ENCODE measurements at places on chromosomes 11 and 22.

DNA sequence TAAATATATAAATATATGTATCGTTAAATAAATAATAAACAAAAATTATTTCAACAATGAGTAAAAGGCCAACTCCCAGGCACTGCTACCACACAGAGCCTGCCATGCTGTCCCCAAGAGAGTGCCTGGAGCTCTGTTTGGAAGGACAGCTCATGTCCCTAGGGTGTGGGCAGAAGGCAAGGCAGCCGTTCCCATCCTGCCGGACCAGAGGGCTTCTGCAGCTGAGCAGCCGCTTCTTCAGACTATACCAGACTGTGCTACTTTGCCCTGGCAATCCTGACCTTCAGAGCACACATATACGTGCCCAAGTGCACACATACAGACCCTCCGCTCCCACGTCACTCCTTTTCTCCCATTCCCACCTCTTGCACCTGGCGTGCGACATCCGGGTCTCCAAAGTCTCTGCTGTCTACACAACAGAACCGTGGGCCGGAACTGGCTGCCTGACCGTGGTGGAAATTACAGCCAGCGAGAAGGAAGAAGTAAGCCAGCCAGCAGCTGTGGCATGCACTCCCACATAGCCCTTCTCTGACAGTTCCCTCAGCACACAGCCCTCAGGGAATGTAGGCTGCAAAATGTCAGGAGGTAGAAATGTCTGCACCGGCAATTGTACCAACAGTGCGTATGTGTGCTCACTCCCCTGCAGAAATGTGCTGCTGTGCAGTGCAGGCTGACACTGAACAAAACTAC, 24.0 kb downstream of the PAX6 start:
- no peak for DNase-seq

GRCh38 chr11:113197446-113197845, 116.9 kb upstream of the TTC12 start:
- no peak for DNase-seq

DNA sequence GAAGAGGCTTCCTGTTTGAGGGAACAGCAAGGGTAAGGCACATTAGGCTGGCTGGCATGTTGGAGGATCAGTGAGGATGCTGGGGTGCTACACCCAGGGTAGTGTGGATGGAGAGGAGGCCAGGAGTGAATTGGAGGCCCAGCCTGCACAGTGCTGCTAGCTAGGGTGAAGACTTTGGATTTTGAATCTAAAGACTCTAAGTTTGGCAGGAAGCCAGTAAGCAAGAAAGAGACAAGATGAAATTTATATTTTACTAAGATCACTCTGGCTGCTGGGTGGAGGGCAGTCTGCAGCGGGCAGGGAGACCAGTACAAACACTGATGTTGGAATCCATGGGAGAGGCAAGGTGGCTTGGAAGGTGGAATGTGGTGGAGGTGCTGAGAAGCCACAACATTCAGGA, 43.6 kb downstream of the TSPAN18 start:
- DNase-seq: no peak

- no peak for DNase-seq
These were observed 26.7 kb upstream of the FBLN1 start for GRCh38 chr22:45475851-45476514.

GRCh38 chr11:1934335-1935155, 12.6 kb upstream of the MRPL23 start:
- DNase-seq: no peak

DNA sequence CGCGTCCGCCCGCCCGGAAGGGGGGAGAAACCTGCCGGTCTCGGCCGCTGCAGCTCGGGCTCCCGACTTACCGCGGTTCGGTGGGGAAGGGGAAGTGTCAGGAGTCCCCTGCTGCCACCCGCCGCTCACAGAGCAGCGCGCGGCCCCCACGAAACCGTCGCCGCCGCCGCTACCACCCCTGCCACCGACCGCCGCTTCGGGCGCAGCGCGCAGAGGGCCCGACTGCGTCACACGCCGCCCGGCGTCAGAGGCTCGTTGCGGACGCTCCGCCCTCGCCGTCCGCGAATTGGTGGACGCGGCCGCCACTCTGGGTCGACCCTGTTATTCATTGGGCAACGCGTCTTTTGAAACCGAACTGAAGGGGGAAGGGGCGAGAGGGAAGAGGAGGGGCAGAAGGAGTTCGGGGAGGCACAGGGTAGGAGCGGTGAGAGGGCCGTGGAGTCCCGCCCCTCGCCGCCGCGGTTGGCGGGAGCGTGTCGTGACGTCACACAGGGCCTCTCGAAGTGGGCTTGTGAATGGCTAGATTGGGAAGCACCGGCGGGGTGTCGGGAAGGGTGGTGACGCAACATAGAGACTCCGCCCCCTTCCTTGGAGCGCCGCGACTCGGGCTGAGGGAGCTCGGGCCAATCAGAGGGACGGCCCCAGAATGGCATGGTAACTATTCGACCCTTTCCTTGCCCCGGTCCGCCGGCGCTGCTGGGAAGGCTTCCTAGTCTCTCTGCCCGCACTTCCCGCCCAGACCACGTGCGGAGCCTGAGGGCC, at the start of gene NUP98:
NUP98 (minus strand) TSS at position 226 of the 762 bp plus-strand sequence. CDS start 15,437 bp downstream, outside the sequence.
- DNase-seq: peak; percentile 99

DNA sequence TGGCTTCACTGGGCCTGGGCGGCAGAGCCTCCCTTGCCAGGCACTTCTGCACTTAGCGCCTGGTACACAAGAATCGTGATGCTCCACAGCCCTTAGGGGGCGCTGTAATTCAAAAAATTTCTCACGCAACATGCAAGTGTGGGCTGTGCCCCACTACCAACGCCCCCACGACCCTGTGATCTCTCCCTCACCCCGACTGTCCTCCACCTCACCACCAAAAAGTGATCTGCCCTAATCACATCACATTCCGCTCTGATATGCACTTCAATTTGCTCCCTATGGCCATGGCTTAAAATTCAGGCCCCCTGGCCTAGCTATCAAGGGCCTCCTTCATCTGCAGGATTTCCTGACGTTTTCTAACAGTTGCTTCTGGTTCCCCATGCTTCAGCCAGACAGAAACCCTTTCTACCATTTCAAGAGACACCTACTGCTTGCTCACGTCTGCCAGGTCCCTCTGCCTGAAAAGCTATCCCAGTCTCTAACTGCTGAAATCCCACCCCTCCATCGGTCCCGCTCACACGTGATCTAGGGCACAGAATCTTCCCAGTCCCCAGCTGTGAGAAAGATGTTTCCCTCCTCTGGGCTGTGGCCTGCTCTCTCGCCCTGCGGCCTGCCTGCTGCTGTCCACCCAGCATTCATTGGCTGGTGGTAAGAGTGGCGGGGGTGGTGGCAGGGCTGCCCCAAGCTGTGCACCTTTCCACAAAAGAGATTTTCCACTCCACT, 27.9 kb upstream of the LRRC32 start:
- DNase-seq: no peak

GRCh38 chr11:119941636-119942411, 196.1 kb downstream of the TRIM29 start:
- DNase-seq: no peak

DNA sequence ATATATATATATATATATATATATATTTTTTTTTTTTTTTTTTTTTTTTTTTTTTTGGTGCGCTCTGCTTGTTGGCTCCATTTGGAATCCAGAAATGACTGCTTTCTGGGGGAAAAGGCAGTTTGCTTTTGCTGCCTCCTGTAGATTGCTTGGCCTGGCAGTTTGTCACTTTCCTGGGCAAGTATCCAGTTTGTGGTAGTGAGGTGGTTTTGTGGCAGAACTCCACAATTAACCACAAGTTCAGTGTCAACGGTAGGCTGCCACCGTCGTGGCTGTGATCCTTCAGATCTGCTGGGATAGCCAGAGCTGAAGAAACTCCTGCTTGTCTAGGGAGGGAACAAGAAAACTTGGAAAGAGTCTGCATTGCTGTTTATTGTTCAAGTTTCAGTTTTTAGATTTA, 5.0 kb upstream of the PDE3B start:
- DNase-seq: no peak

DNA sequence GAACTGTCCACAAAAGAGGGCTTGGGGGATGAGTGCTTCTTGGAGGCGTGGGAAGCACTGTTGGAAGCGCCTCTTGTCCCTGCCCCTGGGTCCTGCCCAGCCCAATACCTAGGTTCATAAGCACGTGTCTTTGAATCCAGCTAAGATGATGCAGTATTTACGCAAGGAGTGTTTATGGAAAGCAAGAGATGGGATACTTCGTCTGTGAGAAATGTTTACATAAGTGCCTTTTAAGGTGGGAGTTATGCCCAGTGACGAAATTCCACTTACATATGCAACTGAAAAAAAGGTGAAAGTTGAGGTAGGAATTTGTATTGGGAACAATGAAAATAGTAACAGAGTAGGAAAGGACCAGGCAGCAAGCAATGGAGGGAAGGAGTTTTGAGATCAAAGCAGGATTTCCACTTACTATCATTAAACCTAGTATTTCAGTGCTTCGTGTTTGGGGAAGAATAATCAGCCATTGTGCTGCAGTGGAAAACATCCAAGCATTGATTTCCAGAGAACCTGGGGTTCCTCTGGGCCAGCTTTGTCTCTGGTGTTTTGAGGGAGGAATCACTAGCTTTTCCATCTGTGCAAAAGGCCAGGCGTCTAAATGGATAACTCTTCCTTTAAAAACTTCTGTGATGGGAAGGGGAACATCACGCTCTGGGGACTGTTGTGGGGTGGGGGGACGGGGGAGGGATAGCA, 115.3 kb upstream of the TTC12 start:
- peak; percentile 28 for DNase-seq

DNA sequence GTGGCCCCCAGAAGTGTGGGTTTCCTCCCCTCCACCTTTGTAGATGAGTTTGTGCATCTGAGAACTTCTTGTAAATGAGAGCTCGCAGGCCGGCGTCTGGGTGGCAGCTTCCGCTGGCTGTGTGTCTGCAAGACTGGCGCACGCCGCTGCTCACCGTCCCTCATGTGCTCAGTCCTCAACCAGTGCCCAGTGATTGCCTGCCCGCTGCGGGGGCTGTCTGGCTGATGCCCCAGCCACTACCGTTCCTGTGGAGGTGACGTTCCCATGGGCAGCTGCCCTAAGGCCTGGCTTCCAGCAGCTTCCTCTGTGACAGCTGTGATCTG, 8.8 kb downstream of the TBX1 start:
- no peak for DNase-seq

GRCh38 chr22:36871669-36872081, 10.9 kb downstream of the NCF4 start:
- DNase-seq: no peak

DNA sequence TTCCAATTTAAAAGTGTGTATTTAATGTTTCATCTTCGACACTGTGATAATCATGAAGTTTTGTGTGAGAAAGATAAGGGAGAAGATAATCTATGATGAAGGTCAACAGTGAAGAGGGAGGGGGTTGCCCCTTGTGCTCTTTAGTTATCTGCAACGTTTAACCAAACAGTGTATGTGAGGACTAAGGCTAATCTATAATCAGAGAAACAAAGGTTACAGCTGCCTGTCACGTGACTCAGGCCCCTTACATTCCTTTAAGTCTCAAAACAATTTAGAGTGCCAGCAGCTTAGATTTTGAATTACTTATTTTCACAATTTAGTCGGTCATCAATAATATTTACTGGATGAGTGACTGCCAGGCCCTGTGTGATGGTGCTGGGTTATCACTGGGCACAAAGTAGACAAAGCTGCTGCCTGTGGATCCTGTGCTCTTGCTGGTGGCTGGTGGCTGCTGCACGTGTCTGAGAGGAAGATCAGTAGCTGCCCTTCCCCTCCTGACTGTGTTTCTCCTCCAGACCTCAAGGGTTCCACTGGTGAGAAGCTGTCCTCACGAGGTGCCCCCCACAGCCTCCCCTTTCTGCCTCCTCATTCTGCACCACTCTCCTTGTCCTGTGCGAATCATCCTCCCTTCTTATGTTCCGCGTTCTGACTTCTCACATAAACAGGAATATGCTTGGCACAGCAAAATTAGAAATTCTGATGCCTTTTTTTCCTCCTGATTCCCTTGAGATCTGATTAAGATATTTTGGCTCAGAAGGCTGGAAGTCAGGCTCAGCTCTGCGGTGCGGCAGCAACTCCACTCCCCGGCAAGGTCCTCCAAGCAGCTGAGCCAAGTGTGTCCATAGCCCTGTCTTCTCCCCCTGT, 331.1 kb upstream of the B3GAT1 start:
- DNase-seq: no peak
